Retinal pigment epithelial cell (primary cell): ENCODE measurements at places on chromosomes 4 and X.

DNA sequence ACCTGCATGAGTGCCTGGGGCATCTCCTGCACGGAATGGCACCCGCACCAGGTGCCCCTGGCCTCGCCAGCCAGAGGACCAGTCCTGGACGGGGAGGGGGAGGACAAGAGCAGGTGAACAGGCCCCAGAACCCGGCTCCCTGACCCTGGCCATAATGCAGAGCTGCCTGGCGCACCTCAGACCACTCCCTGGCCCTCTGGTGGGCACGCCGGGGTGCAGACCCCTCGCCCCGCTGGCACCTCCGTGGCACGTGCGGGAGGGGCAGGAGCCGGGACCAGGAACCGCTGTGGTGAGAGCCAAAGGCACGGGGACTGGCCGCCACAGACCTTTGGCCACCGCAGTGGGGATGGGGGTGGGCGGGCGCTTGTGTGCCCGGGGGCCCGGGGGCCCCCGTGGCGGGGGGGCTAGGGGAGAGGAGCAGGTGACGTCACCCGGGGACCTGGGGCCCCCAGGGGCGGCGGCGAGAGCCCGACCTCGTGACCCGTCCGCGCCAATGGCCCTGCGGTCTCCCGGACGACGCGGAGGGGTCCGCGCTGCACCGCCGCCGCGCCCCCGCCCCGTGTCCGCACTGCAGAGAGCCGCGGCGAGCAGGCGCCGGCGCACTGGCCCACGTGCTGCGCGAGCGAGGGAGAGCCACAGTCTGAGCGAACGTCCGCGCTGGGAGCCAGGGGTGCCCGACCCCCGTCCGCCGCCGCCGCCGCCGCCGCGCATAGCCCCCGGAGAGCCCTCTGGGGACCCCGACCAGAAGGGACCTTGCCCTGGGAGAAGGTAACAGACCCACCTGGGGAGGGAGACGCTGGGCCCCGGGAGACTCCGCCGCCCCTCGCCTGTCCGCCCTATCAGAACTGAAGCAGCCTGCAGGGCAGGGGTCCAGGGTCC lies at the start of gene PNMA3:
PNMA3 (plus strand) TSS at position 600 of the 879 bp plus-strand sequence. CDS start 586 bp downstream, outside the sequence.
- no peak for DNase-seq

DNA sequence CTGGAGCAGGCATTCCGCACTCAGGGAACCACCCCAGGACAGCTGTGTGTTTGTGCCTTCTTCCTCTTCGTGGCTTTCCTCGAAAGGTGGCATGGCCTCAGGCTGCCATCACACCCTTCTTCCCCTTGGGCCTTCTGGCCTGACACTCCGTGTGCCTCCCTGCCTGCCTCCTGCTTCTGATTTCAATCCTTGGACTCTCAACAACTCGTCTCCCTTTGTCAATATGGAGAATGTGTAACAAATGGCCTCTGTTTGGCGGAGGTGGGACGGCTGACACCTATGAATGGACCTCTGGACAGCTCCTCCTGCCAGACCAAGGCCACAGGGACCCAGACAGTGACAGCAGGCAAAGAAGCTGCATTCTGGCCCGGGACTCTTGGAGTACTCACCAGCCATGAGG lies 137.0 kb downstream of the ENPP6 start:
- no peak for DNase-seq

GRCh38 chrX:7201496-7201895 lies 53.5 kb upstream of the PUDP start:
- no peak for DNase-seq

GRCh38 chr4:122865425-122865824 lies 38.8 kb downstream of the FGF2 start:
- DNase-seq, result no peak

- no peak for DNase-seq
Observed at GRCh38 chr4:89311433-89311832, 3.8 kb upstream of the GPRIN3 start.

- DNase-seq, result no peak
Observed at GRCh38 chrX:123833387-123833786, 26.5 kb upstream of the XIAP start.

DNA sequence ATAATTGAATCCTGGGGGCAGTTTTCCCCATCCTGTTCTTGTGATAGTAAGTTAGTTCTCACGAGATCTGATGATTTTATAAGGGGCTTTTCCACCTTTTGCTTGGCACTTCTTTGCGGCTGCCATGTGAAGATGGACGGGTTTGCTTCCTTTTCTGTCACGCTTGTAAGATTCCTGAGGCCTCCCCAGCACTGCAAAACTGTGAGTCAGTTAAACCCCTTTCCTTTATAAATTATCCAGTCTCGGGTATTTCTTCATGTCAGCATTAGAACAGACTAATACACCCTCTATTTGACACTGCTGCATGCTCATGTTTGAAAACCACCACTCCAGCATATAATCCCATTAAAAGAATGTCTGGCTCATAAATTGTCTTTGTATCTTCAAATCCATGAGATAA lies 264.4 kb upstream of the ITM2A start:
- no peak for DNase-seq

GRCh38 chr4:15400981-15401671 lies 26.7 kb upstream of the C1QTNF7 start:
- no peak for DNase-seq

- DNase-seq, result no peak
Observed at GRCh38 chrX:67104982-67105757, 438.7 kb upstream of the AR start.

- no peak for DNase-seq
Observed at GRCh38 chrX:40157228-40158035, 59.7 kb upstream of the BCOR start.

DNA sequence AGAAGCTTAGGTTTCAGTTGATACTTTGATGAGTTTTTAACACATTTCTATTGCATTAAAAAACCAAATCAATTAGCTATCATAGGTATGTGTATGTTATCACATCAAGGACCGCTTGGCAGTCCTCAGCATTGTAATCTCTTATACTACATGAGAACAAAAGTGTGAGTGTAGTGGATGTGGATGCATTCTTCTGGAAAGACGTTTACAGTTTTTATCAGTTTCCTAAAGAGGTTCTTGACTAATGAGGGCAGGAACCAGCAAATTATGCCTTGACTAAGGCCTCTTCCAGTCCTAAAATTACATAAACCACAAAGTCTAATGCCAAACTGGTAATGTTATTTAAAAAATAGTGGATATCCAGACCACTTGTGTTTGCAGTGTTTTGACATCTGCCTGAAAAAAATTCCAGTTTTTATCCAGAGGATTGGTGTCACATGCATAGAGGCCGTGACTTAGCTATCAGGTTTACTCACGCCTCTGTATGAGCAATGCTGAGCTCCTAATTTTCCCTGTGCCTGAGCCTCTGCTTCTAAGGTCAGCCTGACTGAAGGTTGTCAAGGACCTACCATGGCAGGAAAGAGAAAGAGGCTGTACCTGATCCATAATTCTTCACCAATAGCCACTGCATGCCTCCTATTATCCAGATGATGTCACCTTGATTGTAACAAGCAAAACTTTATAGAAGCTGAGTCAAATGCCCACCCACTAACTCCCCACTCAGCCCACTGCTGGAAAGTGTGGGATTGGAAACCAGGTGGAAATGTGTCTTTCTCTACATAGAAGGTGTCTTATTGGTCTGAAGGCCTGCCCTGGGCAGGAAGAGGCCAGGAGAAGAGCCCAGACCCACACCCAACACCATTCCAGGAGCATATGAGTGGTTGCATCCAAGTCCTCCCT lies 68.7 kb downstream of the ENPP6 start:
- no peak for DNase-seq
